Calu3 (cell line): ENCODE measurements at places on chromosomes 12 and 14. TPM values are rescaled to one million over a fixed set of nuclear protein-coding genes. Genes with fewer than 3 reads are reported as not detected.
A peak's percentile ranks its signal among the peaks of the same experiment; 100 is the strongest.

GRCh38 chr12:121657305-121658008 is 12.0 kb downstream of the MORN3 start:
- H3K36me3 ChIP-seq = peaks cover 4% of the 10 kb centered on the region
- H3K4me1 ChIP-seq = peaks cover 9% of the 10 kb centered on the region
- no peak for DNase-seq
- H3K4me3 ChIP-seq = no peak overlapping the region
- no peaks in the 10 kb centered on the region for H3K27me3 ChIP-seq
- no peak overlapping the region for H3K27ac ChIP-seq

DNA sequence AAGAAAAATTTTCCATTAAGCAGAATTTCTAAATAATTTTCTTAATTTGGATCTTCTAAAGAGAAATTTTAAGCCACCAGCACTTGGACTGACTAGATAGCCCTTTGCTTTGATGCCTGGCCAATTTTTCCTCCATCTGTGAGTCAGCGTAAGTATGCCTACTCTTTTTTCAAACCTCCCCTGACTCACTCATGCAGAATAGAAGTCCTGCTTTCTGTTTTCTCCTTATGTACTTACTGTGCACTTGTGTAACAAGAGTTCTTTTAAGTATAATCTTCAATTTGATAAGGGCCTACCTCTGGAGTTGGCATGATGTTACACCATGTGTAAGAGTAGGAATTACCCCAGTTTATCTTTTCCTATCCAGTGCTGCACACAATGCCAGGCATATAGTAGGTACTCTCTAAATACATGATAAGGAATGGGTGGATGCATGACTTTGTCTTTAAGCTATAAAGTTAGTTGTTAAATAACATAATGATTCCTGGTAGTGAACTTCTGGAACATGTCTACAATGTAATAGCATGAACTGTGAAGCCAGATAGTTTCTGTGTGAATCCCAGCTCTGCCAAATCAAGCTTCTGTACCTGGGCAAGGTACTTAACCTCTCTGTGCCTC is 329.6 kb downstream of the TMTC2 start:
- H3K4me3 ChIP-seq = peak overlapping the region; percentile 23
- peaks cover 4% of the 10 kb centered on the region for H3K36me3 ChIP-seq
- H3K4me1 ChIP-seq = peaks cover 15% of the 10 kb centered on the region
- peak; percentile 50 for DNase-seq
- H3K27ac ChIP-seq = peak overlapping the region; percentile 43

DNA sequence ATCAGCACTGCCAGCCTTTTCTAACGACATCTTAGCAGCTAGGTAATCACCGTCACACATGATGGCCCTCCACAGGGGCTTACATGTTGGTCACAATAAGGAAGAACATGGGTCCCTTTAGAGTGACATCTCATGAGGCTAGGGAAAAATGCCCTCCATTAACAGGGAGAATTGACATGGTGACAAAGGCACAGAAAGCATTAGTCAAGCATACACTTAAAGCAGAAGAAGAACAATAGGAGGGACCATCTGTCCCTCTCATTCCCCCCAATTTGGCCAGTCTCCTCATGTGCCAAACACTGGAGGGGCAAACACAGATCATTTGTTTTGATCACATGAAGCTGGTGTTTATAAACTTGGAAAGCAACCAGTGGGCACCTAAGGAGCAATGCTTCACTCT is 78.0 kb downstream of the GRIP1 start:
- peaks cover 5% of the 10 kb centered on the region for H3K36me3 ChIP-seq
- H3K4me3 ChIP-seq = no peak overlapping the region
- peaks cover 21% of the 10 kb centered on the region for H3K4me1 ChIP-seq

Gene TMPRSS12
- not detected in 2 replicates for total RNA-seq

Gene MAP3K9
- 23.3 and 24.3 TPM in 2 replicates for total RNA-seq
